ENCODE measurements at places on chromosomes 13 and 19. TPM values are rescaled to one million over a fixed set of nuclear protein-coding genes. Genes with fewer than 3 reads are reported as not detected.

Gene MICU2
- total RNA-seq: 21.8 TPM

GRCh38 chr13:23979361-23980159 lies 82.3 kb upstream of the C1QTNF9B start:
- no peaks in the 10 kb centered on the region for H3K27me3 ChIP-seq
- H3K36me3 ChIP-seq: peaks cover 5% of the 10 kb centered on the region
- H3K4me1 ChIP-seq: peaks cover 11% of the 10 kb centered on the region

Gene TMEM161A
- total RNA-seq: 36.1 TPM

- no peaks in the 10 kb centered on the region for H3K4me1 ChIP-seq
- H3K27me3 ChIP-seq: no peaks in the 10 kb centered on the region
- peaks cover 6% of the 10 kb centered on the region for H3K36me3 ChIP-seq
- no peak overlapping the region for H3K27ac ChIP-seq
- no peak for DNase-seq
Measured at GRCh38 chr13:113669755-113670341, 2.8 kb downstream of the GRK1 start.

DNA sequence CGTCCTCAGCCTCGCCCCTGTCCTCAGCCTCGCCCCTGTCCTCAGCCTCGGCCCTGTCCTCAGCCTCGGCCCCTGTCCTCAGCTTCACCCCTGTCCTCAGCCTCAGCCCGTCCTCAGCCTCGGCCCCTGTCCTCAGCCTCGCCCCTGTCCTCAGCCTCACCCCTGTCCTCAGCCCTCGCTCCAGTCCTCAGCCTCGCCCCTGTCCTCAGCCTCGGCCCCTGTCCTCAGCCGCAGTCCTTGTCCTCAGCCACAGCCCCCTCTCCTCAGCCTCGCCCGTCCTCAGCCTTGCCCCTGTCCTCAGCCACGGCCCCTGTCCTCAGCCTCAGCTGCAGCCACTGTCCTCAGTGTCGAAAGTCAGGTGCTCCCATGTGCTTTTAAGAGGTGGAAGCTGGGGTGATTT lies 10.5 kb downstream of the C13orf46 start:
- no peaks in the 10 kb centered on the region for H3K4me1 ChIP-seq
- no peaks in the 10 kb centered on the region for H3K27me3 ChIP-seq
- no peak for DNase-seq
- no peaks in the 10 kb centered on the region for H3K36me3 ChIP-seq

Gene NLRP5
- not detected for total RNA-seq

Measured in MCF 10A (cell line).